ENCODE measurements at places on chromosomes 2 and 18.

GRCh38 chr18:13211534-13211933 lies 7.0 kb upstream of the LDLRAD4 start:
- no peak for DNase-seq

GRCh38 chr2:118049816-118050140 lies 35.9 kb upstream of the CCDC93 start:
- no peak for DNase-seq

DNA sequence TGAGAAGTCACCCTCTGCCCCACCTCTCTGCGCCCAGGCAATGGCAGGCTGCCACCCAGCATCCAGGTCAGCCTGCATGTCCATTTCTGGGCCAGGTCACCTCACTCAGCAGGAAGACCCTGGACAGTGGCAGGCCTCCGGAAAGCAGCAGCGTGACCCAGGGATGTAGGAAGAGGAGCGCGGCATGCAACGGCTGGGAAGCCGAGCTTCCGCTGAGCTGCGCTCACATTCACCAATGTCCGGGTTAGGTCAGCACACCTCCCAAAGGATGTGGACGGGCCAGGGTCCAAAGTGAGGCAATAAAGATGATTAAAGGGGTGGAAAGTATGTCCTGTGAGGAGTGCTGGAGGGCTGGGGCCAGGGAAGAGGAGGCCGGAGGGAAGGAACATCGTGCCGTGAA lies 174.5 kb downstream of the CTIF start:
- DNase-seq = no peak

- no peak for DNase-seq
Observed at GRCh38 chr2:28653892-28654662, 97.6 kb upstream of the PPP1CB start.

DNA sequence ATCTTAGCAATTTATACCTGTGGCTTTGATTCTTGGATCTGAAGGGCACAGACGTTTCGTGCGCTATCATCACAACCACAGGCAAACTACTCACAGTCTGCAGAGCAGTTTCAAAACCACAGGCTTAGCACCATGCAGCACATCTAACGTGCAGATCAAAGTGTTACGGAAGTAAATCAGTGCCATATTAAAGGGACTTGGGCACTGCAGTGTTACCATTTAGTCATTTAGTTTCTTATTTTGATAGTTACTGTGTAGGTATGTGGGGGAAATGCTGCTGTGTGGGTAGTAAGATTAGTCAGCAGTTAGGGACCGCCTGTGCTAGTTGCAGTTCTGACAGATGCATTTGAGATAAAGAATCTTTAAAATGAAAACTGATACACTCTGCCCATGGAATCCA lies 384.0 kb downstream of the NBAS start:
- DNase-seq = peak; percentile 82

GRCh38 chr2:70927138-70927537 lies 8.6 kb upstream of the ATP6V1B1 start:
- DNase-seq = no peak

GRCh38 chr2:53632714-53633113 lies 134.9 kb upstream of the CHAC2 start:
- no peak for DNase-seq

DNA sequence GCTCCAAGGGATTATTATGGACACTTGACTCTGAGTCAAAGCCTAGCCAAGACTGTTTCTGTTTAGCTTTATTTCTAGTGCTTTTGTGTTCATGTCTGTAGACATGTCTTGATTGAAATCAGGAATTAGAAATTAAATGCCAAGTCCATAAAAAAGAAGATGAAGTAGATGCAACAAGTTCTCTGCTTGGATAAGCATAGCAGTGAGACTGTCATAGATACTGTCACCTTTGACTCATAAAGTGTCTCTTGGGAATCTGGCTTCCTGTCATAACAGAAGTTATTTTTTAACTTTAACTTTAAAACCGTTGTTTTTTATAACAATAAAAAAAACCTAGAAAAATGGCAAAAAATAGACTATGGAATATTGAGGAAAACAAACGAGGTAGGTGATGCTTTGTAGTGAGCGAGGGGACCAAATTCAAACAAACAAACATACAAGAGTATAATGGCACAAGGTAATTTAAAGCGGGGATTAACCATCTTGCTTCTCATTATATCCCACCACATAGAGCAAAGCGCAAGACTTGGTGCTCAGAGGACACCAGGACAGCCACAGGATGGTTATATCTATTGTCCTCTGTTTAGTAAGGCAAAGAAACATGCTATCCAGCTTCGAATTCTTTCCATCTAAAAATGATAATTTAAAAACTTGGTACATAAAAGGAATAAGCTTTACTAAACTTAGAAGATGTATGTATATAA lies 64.6 kb downstream of the CD226 start:
- DNase-seq = no peak

- no peak for DNase-seq
Observed at GRCh38 chr2:10431797-10432196, 16.3 kb downstream of the ODC1 start.

DNA sequence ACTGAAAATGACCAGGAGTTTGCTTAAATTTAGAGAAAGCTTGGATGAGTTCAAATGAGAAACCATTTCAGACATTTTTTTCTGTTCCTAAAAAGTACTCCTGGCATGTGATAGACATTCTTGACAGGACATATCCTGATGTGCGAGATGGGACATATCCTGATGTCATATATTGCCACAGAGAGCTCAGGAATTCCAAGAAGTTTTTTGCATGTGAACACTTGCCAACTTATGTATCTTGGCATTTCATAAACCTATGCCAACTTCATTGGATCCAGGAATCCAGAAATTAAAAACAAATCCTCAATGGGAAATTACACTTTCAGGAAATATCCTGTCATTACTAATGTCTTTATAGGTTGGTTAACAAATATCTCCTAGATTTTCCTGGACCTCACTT lies 2.9 kb upstream of the SERPINB3 start:
- no peak for DNase-seq

GRCh38 chr2:137857881-137858280 lies 106.4 kb upstream of the HNMT start:
- DNase-seq = no peak

DNA sequence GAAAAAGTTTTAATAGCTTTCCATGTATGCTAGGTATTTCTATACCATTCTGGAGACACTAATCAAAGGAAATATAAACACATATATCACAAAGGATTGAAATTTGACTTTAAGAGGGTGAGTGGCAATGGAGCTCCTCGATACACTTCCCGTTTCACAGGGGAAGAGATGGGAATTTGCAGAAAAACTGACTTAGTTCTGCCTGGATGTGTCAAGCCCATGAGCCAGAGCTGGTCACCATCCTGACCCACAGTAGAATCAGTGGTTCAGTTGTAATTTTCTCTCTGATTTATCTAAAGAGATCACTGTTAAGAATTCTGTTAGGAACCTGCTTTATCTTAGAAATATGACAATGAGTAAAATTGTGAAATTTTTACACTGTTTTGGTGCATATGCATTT lies 34.2 kb downstream of the PLCL1 start:
- no peak for DNase-seq
